ENCODE measurements at places on chromosomes 7 and 10.
A peak's percentile ranks its signal among the peaks of the same experiment; 100 is the strongest.

DNA sequence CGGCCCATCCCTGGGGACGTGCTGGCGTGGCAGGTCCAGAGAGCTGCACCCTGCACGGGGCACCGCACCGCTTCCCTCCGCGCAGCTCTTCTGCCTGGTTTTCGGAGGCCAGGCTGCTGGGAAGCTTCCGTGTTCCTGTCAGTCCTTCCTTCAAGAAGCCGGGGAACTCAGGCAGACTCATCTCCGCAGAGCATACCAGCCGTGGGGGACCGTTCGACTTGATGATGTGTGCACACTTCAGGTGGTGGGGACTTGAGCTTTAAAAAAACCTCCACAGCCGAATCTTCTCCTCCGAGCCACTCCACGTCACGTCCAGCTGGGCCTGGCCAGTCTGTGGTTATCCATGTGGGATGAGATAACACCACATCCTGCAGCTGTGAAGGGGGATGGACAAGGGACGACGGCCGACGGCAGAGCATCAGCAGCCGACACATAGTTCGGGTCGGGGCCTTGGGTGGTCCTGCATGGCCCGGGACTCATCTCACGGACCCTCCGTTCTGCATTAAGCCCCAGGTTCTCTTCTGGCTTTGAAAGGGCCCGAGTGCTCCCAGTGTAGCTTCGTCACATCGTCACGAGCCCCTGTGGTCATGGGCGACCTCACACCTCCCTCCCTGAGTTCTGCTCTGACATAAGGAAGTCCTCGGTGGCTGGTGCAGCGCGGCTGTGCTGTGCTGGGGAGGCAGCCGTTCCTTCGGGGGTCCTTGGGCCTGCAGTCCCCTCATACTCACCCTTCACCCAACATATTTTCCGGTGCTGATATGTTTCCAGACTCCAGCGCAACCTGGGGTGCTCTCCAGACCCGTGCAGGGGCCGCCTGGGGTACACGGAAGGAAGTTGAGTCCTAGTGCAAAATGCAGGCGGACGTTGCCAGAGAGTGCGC is 4.5 kb upstream of the BHLHA15 start:
- DNase-seq = no peak

GRCh38 chr10:49841615-49842332 is 79.7 kb upstream of the OGDHL start:
- DNase-seq = no peak

GRCh38 chr7:45888185-45888992 is at the start of gene IGFBP1:
Gene IGFBP1, plus strand, starts transcription at chr7:45888488. Its CDS starts 165 bp downstream, at chr7:45888653.
- DNase-seq = peak; percentile 25

GRCh38 chr10:116620423-116621400 is at the start of gene PNLIPRP2:
Gene PNLIPRP2, plus strand, starts transcription at chr10:116620953.
- no peak for DNase-seq

GRCh38 chr7:135932131-135932530 is 45.0 kb downstream of the MTPN start:
- DNase-seq = no peak

DNA sequence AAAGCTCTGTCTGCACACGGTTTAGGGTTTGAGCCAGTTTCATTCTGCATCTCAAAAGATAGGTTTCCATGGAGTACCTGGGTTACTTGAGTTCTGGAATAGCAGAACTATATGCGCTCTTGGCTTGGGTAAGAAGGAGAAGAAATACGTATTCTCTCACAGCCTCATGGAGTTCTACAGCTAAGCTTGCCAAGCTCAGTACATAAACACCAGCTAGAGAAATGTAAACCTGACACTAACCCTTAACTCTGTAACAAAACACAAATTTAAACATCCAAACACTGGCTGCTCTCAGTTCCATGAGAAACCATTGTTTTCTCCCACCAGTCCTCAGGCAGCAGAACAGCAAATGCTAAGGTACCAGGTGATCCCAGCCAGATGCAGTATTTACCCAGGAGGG is 557.2 kb downstream of the INHBA start:
- DNase-seq = no peak

GRCh38 chr10:14761372-14761771 is 13.3 kb downstream of the FAM107B start:
- DNase-seq = no peak

DNA sequence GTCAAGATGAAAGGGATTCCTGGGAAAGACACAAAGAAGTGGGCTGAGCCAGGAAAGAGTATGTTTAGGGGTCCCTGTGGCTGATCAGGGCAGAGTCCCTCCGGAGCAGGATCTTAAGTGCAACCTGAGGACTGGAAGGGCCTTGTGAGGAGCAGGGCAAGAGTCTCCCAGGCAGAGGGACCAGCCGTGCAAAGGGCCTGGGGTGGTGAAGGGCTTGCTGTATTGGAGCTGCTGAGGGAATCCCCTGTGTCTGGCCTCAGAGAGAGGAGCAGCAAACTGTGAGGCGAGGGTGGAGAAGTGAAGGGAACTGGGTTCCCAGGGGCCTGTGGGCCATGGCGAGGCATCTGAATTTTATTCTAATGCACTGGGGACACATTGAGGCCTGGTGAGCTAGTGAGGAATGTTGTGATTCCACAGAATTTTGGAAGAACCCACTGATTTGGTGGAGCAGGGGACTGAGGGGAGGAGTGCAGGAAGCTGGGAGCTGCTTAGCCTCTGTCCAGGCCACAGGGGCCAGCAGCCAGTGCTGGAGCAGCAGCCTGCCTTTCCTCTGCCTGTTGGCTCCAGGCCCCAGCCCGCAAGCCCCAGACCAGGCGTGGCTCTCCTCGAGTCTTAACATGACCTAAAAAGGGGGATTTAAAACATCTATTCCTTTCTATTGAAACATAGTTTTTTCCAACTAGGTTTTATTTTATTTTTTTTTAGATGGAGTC is 138.4 kb upstream of the IGFBP3 start:
- no peak for DNase-seq

DNA sequence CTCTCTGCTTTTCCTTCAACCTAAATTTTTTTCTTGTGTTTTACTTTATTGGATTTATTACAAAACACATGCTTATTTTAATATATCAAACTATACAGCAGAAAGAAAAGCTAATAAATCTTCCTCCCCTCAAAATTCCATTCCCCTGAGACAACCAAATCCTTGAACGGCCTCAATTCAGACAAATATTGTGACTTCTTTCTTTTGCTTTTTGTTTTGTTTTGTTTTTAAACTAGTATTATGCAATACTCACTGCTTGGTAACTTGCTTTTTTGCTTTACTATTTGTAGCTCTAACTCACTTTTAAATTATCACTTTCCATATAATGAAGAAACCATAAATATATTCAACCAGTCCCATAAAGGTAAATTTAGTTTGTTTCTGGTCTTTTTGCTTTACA is 59.4 kb upstream of the CDK1 start:
- peak; percentile 28 for DNase-seq

GRCh38 chr7:26280097-26280496 is 11.6 kb upstream of the SNX10 start:
- no peak for DNase-seq

DNA sequence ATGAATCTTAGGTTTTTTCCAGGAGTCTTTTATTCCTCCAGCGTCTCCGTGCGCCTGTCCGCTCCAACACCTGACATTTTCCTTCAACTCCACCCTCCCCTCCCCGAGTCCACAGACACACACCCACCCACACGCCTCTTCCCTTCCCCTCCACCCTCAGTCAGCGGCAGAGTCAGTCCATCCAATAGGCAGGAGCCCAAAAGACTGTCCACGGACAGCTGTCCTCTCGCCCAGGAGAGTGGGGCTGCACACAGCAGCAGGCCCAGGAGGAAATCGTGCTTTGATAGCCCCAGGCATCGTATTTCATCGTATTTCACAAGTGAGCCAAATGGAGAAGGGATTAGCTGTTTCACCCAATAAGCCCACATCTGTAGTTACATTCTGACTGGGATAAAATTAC is 285.1 kb downstream of the ZEB1 start:
- peak; percentile 62 for DNase-seq

DNA sequence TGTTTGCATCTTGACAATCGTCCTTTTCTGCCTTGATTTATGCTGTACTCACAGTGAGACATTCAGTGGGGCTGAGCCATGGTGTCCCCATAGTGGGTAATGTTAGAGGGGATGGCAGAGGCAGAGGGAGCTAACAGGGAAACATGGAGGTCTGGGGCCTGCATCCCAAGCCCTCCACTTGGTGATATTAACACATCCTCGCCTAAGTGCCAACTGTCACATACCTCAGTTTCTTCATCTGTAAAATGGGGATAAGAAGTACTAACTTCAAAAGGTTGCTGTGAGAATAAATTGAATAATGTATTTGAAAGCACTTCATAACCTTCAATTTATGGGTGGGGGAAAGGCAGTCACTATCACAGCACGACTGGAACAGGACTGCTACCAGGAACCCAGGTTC is 27.8 kb downstream of the RPP38 start:
- DNase-seq = no peak

DNA sequence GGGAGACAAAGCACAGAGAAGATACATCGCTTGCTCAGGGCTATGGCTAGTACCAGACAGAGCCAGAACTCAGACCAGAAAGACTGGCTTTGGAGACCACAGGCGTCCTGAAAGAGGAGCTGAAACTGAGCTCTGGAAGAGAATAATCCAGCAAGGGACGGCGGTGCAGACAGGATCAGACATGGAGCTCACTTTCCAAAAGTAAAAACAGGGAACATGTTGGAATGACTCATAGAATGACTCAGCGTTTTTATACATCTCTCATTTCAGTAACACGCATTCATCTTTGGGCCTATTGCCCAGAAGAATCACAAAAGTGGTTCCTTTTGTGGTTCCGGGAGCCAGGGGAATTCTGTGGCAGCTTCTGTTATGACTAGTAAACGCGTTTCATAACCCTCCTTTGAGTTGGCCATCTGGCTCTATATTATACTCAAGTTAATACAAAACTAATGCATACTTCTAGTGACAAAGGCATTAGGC is 37.2 kb downstream of the PLEKHS1 start:
- peak; percentile 92 for DNase-seq

GRCh38 chr7:19062216-19062615 is 55.2 kb downstream of the TWIST1 start:
- DNase-seq = peak; percentile 7

DNA sequence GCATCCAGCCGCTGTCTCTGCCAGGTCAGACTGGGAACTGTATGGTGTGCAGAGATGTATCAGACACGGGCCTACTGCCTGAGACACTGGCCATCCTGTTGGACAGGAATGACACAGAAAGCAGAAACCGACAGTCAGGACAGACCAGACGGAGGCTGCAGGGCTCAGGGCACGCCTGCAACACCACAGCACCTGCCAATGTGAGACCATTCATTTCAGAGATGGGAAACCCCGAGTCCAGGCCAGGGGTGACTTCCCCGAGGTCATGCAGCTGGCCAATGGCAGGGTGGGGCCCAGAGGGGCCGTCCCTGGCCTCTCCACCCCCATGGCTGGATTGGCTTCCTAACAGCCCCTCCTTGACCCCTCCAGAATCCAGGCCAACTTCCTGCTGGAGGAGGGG is 34.7 kb downstream of the GRID1 start:
- DNase-seq = no peak

GRCh38 chr7:1912593-1913465 is 242.8 kb downstream of the ELFN1 start:
- DNase-seq = peak; percentile 95

GRCh38 chr7:137984181-137985041 is 17.5 kb downstream of the CREB3L2 start:
- DNase-seq = no peak

- no peak for DNase-seq
Measured at GRCh38 chr10:99528494-99529441, 4.0 kb upstream of the NKX2-3 start.

- DNase-seq = no peak
Measured at GRCh38 chr7:85336086-85336485, 149.2 kb upstream of the SEMA3D start.

DNA sequence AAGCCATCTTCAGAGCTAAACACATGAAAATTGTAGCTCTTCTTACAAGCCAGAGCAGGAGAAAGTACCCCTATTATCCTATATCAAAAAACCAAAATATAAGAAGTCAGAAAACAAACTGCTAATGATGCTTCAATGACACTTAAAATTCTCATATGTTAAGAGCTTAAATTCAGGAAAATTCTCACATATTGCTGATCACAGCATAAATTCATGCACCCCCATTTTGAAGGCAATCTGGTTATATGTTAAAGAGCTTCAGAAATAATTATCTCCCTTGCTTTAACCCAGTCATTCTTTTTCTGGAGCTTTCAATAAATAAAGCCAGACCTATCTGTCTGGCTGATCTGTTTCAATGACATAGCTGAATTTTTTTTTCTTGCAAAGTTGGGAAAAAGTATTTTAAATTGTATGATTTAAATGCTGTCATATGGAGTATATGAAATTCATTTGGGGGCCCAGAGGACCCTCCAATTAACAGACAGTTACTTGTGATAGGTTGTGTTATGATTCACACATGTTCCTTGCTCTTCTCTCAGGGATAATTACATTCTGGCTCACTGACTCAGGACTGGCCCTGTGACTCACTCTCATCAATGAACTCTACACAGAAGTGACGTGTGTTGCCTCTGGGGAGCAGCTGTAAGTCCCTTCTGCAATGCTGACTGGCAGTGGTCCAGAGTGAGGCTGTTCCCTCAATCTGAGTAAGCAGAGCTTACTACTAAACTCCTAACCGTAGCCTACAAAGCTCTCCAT is 85.2 kb downstream of the HGF start:
- peak; percentile 100 for DNase-seq

DNA sequence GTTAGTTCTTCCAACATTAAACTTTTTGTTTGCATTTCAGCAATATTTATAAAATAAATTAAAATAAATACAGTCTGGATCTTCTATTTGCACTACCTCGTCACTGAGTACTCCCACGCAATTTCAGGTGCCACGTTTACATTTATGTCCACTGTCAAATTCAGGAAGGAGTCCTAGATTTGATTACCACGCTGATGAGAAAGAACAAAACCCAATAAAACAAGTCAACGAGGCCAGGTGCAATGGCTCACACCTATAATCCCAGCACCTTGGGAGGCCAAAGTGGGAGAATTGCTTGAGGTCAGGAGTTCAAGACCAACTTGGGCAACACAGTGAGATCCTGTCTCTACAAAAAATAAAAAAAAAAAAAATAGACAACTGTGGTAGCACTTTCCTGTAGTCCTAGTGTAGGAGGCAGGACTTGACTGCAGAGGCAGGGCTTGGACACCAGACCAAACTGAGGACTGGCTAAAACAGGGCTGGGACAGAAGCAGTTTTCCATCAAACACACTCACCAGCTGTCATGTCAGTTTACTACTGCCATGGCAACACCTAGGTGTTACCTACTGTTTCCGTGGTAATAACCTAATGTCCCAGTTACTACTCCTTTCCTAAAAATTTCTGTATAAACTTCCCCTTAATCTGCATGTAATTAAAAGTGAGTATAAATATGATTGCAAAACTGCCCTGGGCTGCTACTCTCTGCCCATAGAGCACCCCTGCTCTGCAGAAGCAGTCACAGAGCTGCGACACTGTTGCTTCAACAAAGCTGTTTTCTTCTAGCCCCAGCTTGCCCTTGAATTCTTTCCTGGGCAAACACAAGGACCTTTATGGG is 341.7 kb downstream of the PARD3 start:
- no peak for DNase-seq

- no peak for DNase-seq
Measured at GRCh38 chr10:95860166-95860940, 47.4 kb upstream of the CC2D2B start.

All from EL (cell line).